ENCODE measurements at places on chromosomes 1 and 21.

GRCh38 chr1:230867903-230868735 is at the start of gene C1orf198:
Gene C1orf198, minus strand, starts transcription at chr1:230868521. Its CDS starts 9 bp downstream, at chr1:230868512.
- peak; percentile 75 for DNase-seq

- DNase-seq, result no peak
Measured at GRCh38 chr21:33350676-33351075, 25.9 kb downstream of the IFNAR1 start.

- no peak for DNase-seq
Measured at GRCh38 chr1:109535481-109535880, 4.2 kb upstream of the GPR61 start.

DNA sequence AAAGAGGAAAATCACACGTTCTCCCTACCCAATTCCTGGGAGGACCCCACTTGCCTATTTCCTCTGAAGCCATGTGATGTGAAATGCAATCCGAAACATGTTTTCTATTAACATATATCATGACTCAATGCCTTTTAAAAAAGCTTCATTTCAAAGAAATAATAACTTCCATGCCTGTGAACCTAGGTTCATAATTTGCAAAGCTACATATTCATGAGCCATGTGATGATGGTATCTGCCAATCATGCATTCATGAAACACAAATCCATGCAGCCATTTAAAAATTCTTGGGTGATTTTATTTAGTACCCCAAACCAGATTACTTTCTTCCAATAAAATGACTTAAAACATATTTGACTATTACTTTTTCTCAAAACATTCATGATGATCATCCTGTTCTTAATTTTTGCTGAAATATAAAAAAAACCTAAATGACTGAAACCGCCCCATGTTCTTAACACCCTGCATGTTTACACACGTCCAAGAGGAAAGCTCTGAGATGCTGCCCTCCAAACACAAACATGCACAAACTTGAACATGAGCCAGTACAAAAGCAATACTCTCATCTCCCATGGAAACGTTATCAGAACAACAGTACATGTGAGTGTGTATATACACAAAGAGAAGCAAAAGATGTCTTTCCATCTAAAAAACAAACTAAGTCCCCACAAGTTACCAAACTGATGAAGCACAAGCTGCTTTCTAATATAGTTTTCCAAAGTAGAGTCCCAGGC is 140.1 kb downstream of the TGFBR3 start:
- DNase-seq, result no peak

GRCh38 chr1:174726167-174726879 is 273.4 kb upstream of the CACYBP start:
- DNase-seq, result no peak

- DNase-seq, result no peak
Measured at GRCh38 chr21:25515484-25516405, 91.5 kb downstream of the MRPL39 start.

- DNase-seq, result no peak
Measured at GRCh38 chr1:198151688-198152087, 5.1 kb upstream of the NEK7 start.

Measured in activated naive CD4-positive, alpha-beta T cell (primary cell).